ENCODE measurements at places on chromosomes 3 and 15.

- DNase-seq: no peak
These were observed 109.1 kb downstream of the PPP2R3A start for GRCh38 chr3:136074546-136075170.

DNA sequence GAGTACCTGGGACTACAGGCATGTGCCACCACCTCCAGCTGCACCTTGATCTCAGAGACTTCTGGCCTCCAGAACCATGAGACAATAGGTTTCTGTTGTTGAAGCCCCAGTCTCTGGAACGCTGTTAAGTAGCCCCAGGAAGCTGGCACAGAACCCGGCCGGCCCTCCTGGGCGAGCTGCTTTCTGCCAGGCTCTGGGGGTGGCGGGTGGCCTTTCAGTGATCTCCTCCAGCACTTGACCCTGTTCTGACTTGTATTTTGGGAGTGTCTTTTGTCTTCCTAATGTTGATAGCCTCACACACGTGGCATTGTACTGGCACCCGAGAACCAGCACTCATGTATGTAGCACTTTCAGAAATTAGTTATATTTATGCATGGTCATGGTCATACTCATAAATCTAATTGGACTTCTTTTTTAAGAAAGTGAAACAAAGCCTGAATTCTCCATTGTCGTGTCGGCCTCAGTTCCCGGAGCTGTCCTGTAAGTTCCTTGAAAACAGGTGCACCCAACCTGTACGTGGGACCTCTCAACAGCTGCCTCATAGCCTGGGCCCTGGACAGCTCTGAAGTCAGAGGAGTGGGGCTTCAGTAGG lies 74.0 kb downstream of the TFRC start:
- DNase-seq: no peak

DNA sequence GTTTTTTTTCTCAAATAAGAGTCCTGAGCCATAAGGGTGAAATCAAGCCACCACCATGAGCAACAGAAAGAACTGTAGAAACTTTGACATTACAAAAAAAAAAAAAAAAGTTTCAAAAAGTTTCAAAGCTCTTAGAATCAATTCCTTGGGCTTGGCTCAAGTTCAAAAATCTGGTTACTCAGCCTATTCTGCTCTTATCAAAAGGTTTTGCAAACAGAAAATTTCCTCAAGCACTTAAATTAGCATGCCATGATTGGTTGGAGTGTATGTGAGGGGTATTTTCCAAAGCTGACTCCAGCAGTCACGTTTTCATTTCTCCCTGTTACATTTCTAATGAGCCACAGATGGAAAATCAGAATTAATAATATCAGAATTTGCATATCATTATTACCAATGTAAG lies 12.1 kb upstream of the PEX5L start:
- no peak for DNase-seq

GRCh38 chr3:85846940-85847339 lies 888.2 kb downstream of the CADM2 start:
- no peak for DNase-seq

DNA sequence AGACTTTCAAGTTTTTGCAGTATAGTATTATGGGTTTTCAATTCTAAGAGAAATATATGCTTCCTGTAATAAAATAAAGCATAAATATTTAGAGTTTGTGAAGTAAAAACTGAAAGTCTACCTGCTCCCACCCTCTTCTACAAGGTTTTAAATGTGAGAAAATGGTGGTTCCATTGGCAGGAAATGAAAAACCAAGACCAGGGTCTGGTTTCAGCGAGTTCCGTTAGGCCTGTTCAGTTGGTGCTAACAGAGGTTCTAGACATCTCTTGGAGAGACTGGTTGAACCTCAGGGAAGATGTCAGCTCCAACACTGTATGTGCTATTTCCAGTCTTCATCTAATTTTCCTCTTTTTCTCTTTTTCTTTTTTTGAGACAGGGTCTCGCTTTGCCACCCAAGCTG lies 11.8 kb upstream of the MYO1E start:
- DNase-seq: no peak

DNA sequence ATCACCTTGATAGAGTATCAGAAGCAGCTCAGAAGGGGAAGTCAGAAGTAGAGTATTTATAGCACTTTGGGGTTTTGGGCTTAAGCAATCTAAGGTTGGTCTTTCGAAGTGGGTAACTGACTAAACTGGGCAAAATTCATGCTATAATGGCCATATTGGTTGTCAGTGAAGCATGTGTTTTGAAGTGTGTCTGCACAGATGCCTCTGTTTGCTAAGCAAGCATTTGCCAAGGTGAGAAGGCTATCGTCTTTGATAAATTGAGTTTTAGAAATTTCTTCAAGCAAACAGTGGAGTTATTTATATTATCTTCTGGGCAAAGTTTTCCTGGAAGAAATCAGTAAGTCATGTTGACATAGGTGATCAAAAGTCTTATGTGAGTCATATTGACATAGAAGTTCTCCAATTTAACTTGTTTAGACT lies 412.8 kb upstream of the TGFBR2 start:
- no peak for DNase-seq

- DNase-seq: no peak
These were observed 108.7 kb downstream of the P2RY1 start for GRCh38 chr3:152943645-152944044.

GRCh38 chr3:188759336-188760005 lies 412.3 kb upstream of the TPRG1 start:
- DNase-seq: no peak

DNA sequence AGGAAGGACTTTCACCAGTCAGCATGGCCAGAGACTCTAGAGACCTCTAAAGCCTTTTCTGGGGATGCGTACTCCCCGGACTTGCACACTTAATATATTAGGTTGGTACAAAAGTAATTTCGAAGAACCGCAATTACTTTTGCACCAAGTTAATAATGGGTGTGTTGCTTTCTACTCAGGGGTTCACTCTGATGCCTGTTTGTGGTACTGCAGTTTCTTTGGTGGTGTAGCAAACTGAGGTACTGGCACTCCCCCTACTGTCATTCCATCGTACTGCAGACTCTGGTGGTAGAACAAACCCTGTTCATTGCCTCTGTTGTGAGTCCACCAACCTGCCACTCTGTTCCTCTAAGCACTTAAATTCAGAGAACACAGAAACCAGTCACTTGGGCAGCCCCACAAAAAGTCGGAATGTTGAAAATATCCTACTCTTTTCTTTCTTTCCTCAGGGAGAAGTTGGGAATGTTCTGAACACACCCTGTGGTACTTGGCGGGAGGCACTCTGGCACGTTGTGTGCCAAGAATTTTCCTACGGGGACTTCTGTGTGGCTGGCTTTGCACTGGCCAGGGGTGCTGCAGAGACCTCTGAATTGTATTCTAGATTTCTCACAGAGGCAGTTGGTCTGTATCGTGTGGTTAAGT lies 46.3 kb downstream of the GABRG3 start:
- no peak for DNase-seq

DNA sequence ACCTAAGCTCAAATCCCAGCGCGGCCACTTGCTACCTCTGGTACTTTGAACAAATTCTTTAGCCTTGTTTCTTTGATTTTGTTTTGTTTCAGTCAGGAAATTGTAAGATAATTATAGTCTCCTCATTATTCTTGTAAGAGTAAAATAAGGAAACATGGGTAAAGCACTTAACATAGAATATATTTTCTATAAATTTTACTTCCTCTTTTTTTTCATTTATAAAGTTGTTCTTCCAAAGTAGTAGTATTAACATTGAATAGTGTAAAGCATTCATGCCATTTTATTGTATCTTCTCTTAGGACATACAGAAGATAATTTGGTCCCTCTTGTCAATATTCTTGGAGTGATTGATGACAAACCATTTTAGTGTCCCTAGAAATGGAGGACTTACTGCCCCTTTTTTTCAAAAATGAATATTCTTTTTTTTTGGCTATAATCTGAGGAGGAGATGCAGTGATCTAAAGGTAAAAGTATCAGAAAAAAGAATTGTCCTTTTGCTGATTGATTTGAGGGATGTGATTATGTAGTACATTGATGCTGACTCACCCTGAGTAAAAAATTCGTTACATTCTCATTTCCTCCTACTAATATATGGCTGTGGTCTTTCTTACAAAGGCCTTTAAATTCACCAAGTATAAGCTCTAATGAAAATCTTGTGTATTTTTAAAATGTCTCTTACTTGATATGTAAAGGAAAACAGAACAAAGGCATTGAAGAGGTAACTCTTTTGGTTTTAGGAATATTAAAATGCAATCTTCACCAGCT lies 51.0 kb downstream of the ALCAM start:
- no peak for DNase-seq

DNA sequence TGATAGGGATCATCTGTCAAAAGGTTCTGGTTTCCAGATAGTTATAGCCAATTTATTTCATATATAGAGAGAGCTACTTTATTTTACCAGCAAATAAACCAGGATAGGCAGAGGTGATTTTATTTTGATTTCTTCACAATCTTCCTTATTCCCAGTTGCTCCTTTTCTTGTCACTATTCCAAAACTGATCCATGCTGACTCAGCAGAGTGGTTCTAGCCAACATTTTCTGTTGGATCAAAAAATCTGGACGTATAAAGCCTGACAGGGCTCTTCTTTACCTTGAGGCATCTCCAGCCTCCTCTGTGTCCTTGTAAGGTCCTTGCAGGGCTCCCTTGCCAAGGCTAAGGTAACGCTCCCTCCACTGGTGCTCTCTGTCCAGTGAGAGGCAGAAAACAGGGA lies 15.8 kb downstream of the HDC start:
- no peak for DNase-seq

GRCh38 chr3:182568261-182568660 lies 225.0 kb upstream of the ATP11B start:
- DNase-seq: no peak

- DNase-seq: no peak
These were observed 109.8 kb downstream of the ASB7 start for GRCh38 chr15:100712226-100712625.

DNA sequence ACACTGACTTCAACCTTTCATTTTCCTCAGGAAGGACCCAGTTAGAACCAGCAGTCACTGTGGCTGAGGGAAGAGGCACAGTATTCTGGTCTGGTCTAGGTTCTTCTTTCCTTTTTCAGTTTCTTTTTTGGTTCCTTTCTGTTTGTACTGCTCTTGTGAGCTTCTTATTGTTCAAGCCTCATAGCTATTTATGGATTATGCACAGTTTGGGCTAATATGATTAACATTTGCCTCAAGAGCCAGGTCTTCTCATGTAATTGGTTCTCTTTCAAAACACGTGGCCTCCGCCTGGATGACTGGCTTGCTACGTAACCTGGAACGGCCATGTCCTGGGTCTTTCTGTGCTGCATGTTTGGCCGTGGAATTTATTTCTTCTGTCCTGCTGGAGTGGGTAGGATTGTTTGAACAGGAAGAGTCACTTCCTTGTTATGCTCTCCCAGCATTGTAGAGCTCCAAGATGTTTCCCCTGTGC lies 43.3 kb downstream of the RBMS3 start:
- DNase-seq: no peak

- no peak for DNase-seq
These were observed 50.4 kb downstream of the FLNB start for GRCh38 chr3:58058361-58059263.

DNA sequence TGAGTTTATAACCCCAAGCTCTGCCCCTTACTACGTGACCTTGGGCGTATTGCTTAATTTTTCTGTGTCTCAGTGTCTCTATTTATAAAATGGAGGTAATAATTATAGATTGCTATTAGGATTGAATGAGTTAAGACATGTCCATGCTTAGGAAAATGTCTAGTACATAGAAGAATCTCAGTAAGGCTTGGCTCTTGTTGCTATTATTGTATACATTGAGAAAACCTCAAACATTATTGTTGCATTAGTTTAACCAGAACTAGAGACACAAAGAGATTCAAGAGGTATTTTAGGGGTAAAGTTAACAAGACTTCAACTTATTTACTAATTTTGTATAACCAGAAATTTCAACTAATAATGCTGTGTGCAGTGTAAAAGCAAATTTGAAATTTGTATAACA lies 66.7 kb downstream of the MEF2A start:
- DNase-seq: no peak

GRCh38 chr3:156535162-156535627 lies 19.7 kb downstream of the SSR3 start:
- no peak for DNase-seq

- DNase-seq: no peak
These were observed 546.3 kb downstream of the ROBO2 start for GRCh38 chr3:77586216-77586615.

All from stimulated activated CD4-positive, alpha-beta T cell treated with anti-CD3 and anti-CD28 coated beads, Interleukin-1b, Interleukin-23, amount 100 ng/mL, for 4 hours (primary cell).